ENCODE measurements at places on chromosomes 1 and 21.

DNA sequence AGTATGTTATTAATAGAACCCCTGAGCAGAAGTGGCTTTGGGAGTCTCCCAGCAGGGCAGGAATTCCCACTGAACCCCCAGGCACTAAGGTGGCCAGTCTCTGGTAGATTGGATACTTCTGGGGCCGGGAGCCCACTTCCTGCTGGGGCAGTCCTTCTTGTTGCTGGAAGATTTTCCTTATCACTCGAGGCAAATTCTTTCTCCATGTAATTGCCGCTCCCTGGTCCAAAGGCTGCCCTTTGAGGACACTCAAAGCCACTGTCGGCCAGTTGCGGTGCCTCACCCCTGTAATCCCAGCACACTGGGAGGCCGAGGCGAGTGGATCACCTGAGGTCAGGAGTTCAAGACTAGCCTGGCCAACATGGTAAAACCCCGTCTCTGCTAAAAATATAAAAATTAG is 22.6 kb upstream of the TNFRSF1B start:
- DNase-seq, result no peak

DNA sequence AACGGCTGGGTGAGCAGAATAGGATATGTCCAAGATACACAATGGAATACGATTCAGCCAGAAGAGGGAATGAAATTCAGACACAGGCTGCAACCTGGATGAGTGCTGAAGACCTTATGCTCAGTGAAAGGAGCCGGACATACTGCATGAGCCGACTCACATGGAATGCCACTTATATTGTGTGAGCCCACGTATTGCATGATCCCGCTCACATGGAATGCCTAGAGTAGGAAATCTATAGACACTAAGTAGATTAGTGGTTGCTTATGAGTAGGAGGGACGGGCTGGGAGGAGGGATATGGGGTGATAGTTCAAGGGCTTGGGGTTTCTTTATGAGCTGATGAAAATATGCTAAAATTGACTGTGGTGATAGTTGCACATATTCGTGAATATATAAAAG is 26.8 kb downstream of the TMPRSS2 start:
- DNase-seq, result no peak

- DNase-seq, result no peak
Observed at GRCh38 chr1:1037366-1038327, 17.7 kb downstream of the AGRN start.

GRCh38 chr1:85576642-85577418 is 3.7 kb upstream of the CCN1 start:
- peak; percentile 74 for DNase-seq

GRCh38 chr1:28926629-28927265 is 12.4 kb downstream of the EPB41 start:
- no peak for DNase-seq

DNA sequence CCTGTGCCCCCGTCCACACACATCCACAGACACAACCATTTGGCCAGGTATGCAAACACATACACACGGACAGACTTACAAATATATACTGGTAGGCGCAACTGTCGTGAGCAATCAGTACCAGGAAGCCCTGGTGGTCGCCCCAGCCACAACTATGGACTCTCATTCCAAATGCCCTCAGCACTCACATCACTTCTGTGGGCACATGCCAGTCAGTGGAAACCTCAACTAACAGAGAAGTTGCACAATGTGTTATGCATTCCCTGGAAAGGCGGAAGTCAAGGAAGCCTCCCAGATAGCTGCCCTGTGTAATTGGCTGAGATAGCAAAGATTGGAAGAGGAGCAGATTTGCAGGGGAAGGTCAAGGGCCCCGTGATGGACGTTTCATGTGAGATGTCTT is 1.4 kb upstream of the HEYL start:
- no peak for DNase-seq

DNA sequence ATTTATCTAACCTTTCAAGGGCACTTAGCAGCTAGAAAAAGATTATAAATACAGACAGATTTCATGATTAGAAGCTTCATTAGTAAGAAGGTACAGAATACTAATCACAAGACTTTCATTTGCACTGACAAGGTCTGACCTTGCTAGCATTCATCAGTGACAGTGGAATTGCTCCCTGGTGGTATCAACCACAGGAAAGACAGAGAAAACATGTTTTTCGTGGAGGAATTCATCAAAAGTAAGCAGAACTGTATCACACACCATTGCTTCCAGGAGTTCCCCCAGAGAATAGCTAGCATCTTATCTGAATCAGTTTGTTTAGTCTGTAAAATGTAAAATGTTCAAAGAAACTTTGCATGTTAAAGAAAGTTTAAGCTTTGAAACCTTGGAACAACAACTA is 20.6 kb upstream of the CRB1 start:
- no peak for DNase-seq

- DNase-seq, result no peak
Observed at GRCh38 chr21:41800425-41801320, 33.8 kb upstream of the RIPK4 start.

DNA sequence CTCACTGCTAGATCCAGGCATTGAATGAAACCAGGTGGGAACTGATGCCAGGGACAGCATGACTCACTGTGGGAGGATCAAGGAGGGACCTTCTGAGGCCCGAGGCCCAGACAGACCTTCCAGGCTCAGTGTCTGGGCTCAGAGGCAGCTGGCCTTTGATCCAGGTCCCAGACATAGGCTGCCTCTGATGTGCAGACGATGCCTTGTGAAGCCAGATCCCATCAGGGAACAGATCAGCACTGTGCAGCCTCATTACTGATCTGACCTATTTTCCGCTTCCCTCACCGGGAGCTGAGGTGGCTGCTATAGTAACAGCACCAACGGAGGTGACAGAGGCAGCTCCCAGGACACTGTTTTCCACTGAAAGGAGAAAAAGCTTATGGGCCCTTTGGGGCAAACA is 399.5 kb downstream of the MATN1 start:
- no peak for DNase-seq

GRCh38 chr1:192807211-192808162 is 1.4 kb upstream of the RGS2 start:
- peak; percentile 39 for DNase-seq

GRCh38 chr1:212635141-212635631 is 26.6 kb downstream of the ATF3 start:
- no peak for DNase-seq

GRCh38 chr1:75559800-75560199 is 51.1 kb downstream of the SLC44A5 start:
- DNase-seq, result no peak

DNA sequence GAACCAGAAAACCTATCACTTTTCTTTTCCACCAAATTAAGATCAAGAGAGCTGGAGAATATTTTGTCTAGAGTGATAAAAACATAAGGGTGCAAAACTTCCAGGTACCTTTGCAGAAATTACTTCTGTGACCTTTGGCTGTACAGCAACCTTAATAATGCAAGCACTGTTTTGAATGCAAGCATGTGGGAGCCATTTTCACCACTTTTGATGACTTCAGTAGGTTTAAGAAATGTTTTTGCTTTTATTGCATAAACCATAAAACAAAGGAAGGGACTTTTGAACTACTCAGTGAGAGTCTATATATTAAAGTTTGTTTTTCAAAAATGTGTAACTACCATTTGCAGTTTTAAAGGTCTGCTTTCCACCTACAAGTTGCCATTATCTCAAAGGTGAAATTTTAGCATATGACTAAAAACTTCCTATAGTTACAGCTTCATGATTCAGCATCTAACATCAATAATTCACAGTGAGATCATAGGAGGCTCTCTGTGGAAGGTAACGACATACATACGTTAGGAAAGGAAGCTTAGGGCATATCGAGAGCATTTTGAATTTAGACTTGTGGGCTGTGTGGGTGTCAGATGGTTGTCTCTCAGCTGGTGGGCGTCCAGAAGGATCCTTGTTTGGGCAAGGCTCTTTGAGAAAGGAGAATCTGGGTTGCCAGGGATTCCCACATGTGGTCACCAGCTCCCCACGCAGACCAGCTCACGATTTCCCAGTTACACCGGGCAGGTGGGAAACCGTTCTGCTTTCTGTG is 1.1 kb upstream of the GADD45A start:
- peak; percentile 20 for DNase-seq

GRCh38 chr21:16419188-16419921 is 689.6 kb downstream of the USP25 start:
- no peak for DNase-seq

GRCh38 chr1:32062867-32063230 is 9.9 kb upstream of the TMEM39B start:
- no peak for DNase-seq

- peak; percentile 64 for DNase-seq
Observed at GRCh38 chr1:201916649-201917249, 28.1 kb downstream of the SHISA4 start.

GRCh38 chr1:212162635-212163034 is 122.6 kb upstream of the PPP2R5A start:
- DNase-seq, result no peak

DNA sequence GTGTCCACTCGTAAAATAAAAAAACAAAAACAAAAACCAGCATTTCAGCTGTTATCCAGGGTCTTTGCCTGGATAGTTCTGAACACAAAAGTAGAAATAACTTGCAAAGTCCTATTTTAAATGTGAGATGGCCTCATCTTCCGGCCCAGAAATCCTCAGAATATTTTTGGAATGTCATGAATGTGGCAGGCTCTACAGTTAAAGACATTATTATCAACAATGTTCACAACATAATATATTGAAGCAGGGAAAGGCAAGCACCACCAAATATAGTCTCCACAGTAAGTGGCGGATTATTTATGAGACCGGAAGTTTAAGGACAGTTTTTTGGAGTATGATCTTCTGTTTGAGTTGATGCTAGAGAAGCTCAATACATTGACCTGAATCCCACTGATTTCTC is 1.2 kb upstream of the C1orf198 start:
- DNase-seq, result no peak

- DNase-seq, result no peak
Observed at GRCh38 chr1:147109041-147109440, 63.2 kb downstream of the PRKAB2 start.

DNA sequence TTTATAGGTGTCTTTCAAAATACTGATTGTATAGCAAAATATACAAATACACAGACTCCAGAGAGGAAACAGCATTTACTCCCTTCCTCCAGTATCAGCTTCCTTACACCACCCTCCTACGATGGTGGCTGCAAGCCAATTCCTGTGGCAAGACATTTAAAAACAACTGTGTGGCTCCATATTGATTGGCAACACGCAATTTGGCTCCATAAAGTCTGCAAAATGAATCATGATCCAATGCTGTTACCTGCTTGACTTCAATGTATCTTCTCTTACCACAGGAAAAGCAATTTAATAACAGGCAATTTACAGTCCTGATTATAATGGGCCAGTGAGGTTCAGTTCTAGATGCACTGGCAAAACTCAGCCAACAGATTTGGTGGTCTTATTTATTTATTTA is 19.7 kb upstream of the ATP6V1G3 start:
- no peak for DNase-seq

DNA sequence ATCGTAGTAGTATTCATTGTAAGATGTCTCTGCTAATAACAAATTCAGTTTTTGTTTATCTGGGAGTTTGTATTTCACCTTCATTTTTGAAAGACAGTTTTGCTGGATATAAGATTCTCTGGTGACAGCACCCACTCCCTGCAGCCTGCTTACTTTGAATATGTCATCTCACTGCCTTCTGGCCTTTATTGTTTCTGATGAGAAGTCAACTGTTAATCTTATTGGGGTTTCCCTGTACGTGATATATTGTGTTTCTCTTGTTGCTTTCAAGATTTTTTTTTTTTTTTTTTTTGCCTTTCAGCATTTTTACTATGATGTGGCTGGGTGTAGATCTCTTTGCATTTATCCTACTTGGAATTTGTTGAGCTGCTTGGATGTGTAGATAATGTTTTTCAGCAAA is 29.3 kb downstream of the MTF2 start:
- DNase-seq, result no peak

DNA sequence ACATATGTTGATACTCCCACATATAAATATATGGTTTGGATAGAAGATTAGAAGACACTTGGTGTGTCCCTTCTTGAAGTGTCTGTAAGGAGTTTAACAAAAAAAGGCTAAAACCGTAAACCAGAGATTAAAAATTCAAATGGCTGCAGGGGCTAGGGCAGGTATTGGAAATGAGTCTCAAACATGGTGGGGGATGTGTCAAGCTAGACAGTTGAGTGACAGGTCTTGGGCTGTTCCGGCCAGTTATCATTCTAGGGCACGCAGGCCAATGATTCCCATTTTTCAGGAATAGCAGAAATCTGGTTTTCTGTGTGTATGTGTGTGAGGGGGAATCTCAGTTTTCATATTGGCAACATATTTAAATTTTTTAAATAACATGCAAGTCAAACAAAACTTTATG is 77.2 kb downstream of the AK4 start:
- DNase-seq, result no peak

DNA sequence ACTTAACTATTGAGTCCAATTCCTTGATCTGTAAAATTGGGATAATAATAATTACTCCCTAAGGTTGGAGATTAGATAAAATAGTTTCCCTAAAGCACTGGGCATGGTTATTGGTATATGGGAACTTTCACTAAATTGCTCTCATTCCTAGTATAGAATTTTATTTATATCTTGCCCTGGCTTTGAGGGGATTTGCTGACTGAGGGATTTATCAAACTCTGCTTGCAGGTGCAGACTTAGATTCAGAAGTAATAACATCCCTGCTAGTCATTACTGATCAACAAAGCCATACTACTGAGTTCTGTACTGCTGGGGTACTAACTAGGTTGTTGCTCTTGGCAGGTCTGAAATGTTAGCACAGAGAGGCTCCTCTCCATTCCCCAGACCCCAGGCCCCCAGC is 41.9 kb downstream of the CASQ2 start:
- DNase-seq, result no peak

GRCh38 chr1:84581648-84582047 is 7.4 kb upstream of the CTBS start:
- no peak for DNase-seq

GRCh38 chr21:43929217-43929971 is 64.4 kb downstream of the AGPAT3 start:
- DNase-seq, result no peak

GRCh38 chr1:236020359-236021219 is 44.3 kb downstream of the NID1 start:
- DNase-seq, result no peak

DNA sequence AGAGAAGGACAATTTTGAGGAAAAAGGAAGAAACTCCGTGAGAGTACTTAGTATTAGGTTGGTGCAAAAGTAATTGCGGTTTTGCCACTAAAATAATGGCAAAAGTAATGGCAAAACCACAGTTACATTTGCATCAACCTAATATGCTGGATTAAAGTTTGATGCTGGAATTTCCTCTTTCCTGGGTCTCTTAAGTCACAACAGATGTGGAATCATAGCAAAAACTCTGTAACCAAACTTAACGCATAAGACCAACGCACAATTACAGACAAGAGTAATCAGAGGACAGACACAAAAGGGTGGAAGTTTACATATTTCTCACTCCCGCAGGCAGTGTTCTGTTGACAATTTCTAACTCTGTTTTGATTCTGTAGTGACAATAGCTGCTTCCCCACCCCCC is 182.4 kb downstream of the BACH1 start:
- DNase-seq, result no peak

All from RWPE1 (cell line).